Brain (organoid and tissue), 16 donors: ENCODE measurements at places on chromosomes 4 and X.
A peak's percentile ranks its signal among the peaks of the same experiment; 100 is the strongest.

GRCh38 chr4:77636902-77637301 is 31.3 kb downstream of the CXCL13 start:
- no peak for DNase-seq

DNA sequence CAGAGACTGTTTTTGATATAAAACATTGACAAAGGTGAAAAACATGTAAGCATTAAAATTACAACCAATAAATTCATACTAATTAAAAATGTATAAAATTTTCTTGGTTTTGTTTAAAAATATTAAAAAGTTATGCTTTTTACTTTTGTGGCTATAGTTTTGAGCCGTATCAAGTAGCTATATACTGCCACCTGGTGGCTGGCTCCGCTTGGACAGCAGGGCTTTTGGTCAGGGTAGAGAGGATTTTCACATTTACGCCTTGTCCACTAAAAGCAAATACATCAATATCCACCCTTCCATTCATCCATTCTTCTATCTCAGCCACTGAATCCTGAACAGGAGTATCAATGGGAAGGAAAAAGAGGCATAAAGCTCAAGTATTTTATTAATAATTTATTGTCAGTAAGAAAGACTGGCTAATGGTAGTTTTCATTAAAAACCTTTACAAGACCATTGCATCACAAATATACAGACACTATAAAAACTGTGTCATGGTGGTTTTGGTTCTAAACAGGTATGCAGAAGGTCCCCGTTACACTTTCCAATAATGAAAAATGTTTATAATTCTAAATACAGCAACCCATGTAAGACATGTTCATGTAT is 32.1 kb upstream of the MTNR1A start:
- peak; percentile 84 for DNase-seq

GRCh38 chrX:73851014-73852009 is 288.3 kb downstream of the CHIC1 start:
- DNase-seq: peak; percentile 96

- DNase-seq: no peak
Observed at GRCh38 chr4:62495032-62495431, 1294.9 kb downstream of the ADGRL3 start.

DNA sequence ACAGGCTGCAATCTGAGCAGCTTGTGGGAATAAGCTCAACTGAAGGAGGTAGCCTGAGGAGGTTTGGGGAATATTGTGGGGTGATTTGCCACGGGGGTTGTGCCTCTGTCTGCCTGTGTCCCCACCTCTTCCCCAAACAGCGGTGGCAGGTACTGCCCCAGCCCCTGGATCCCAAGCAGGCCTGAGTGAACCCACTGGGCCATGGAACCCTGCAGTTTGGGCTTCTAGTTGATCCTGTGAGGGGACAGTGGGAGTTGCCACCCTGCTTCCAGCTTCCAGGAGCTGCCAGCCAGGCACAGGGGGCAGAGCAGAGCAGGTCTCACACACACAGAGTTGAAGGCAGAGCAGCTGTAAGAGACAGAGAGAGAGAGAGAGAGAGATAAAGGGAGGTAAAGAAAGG is 97.4 kb downstream of the PJA1 start:
- no peak for DNase-seq

GRCh38 chr4:40563401-40563800 is 66.3 kb downstream of the RBM47 start:
- no peak for DNase-seq

- no peak for DNase-seq
Observed at GRCh38 chr4:182255441-182256190, 12.4 kb downstream of the TENM3 start.

DNA sequence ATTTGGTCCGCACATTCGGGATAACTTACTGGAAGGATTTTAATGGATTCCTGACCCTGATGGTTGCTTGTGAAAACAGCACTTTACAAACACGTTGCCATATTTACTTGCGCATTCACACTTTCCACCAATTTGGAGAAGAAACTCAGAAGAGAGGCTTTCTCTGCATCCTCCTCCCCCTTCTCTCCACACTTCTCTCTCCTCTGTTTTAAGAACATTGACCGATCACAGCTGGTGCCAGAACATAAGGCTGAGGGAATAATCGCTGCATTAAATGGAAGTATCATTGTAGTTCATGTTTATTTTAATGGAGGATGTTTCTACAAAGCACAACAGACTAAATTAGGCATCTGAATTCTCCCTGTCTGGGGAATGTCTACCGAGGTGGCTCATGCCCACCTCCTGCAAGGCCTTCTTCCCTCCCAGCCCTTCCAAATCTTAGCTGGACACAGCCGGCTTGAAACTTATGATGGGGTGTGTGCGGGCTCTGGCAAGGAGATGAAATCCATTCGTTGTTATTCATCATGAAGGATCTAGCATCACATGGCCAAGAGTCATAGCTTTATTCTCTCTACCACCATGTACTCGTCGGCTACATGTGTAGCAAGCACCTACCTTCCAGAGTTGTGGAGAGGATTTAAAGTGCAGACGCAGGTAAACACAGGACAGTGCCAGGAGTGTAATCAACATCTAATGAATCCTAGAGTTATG is 204.1 kb downstream of the LDB2 start:
- no peak for DNase-seq

DNA sequence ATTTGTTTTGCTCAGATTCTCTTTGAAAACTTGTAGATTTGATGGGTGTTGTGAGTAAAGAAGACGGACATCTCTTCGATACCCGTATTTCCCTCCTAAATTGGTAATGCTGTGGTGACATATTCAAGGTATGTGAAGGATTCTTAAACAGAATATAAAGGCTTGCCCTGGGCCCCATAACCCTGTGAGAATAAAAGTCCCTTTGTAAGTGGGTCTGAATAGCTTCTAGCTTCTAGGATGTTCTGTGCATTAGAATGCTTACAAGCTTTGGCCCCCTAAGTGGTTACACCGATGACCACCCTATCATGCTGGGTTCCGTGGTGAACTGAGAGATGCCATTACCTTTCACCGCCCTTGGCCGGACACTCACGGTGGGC is 574 bp upstream of the MOB1B start:
- DNase-seq: no peak

GRCh38 chrX:44974451-44974850 is 101.5 kb downstream of the KDM6A start:
- no peak for DNase-seq

GRCh38 chr4:172818901-172819300 is 349.7 kb upstream of the GALNT7 start:
- DNase-seq: no peak

DNA sequence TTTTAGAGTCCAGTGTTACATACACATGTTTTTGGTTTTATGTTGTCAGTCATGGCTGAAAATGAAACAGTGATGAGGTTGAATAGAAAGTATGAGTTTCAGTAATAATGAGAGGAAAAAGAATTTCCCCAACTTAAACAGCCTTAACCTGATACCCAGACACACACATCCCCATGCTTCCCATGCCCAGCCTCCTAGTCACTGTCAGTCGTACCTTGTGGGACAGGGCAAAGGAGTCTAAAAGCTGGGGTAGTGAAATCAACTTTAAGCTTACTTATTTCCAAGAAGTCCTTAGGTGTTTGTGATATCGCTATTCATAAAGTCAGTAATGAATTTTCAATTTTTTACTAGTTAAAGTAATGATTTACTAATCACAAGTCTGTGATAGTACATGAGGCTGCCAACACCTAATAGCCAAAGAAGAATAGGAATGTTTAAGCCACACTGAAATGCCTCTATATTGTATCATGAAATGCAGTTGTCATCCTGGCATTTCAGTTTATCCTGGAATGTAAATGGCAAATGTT is 24.3 kb upstream of the GPR34 start:
- no peak for DNase-seq
